ENCODE measurements at places on chromosomes 12 and 14. TPM values are rescaled to one million over a fixed set of nuclear protein-coding genes. Genes with fewer than 3 reads are reported as not detected.

The MOAP1 gene
- 29.6 TPM for total RNA-seq

DNA sequence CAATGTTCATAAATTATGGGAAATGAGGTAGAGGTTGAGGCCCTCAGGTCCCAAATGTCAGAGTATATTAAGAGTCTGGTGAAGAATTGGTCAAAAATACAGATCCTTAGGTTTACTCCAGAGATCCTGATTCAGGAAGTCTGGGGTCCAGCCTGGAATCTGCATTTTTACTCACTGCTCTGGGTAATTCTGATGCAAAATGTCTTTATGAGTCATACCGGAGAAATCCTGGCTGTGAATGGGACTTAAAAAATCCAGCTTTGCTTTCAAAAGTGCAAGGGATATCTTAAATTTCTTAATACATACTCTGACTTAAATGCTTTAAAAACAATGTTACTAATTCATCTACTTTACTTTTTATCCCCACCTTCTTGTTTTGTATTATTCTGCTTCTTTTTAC, 74.5 kb downstream of the FERMT2 start:
- no peak for DNase-seq

GRCh38 chr14:32129124-32129523, 52.0 kb downstream of the ARHGAP5 start:
- DNase-seq = no peak

DNA sequence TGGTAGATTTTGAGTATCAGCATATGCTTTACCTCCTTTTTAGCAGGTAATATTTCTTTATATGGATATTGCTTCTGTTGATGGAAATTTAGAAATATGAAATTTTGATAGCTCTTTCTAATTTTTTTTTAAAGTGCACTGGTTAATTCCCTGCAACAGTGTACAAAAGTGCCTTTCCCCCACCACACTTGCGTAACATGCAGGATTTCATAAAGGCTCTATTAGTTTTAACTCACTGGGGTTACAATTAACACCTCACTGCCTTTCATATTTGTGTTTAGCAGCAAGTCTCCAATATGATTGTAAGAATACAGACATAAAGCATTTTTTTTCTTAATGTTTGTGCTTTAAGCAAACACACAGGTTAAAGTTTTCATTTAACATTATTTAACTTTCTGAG, 25.6 kb downstream of the MNAT1 start:
- no peak for DNase-seq

- DNase-seq = peak; percentile 19
These were observed 3.0 kb downstream of the IFI27 start for GRCh38 chr14:94113490-94113889.

- DNase-seq = no peak
These were observed 23.4 kb downstream of the ACACB start for GRCh38 chr12:109139791-109140190.

The SLC4A8 gene
- 2.0 TPM for total RNA-seq

- DNase-seq = no peak
These were observed 151.5 kb downstream of the ATXN7L3B start for GRCh38 chr12:74689071-74689655.

The ESR2 gene
- total RNA-seq = 1.4 TPM

The FAM186B gene
- 0.84 TPM for total RNA-seq

GRCh38 chr12:113348849-113349536, 9.4 kb upstream of the PLBD2 start:
- no peak for DNase-seq

DNA sequence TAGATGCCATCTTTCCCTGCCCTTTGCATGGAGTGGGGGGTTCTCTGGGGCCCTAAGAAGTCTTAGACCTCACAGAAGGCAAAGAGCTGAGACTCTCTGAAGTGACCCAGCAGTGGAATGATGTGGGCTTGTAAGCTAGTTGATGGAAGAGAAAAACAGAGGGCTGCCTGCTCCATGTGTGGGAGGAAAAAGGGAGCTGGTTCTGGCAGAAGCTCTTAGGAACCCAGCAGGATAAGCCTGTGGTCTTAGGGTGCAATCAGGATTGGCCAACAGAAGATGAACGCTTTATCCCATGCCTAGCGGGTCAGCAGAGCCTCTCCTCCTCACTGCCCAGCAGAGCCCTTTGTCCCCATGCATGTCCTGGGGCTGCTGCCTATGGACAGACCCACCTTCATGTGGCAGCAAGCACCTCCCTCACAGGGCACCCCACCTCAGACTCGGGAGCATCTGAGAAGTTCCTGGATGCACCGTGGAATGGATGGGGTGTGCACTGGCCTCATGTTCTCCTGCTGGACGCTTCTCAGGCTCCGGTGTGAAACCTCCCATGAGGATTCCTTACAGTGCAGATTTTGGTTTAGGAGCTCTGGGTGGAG, 152.7 kb downstream of the ADGRD1 start:
- no peak for DNase-seq

DNA sequence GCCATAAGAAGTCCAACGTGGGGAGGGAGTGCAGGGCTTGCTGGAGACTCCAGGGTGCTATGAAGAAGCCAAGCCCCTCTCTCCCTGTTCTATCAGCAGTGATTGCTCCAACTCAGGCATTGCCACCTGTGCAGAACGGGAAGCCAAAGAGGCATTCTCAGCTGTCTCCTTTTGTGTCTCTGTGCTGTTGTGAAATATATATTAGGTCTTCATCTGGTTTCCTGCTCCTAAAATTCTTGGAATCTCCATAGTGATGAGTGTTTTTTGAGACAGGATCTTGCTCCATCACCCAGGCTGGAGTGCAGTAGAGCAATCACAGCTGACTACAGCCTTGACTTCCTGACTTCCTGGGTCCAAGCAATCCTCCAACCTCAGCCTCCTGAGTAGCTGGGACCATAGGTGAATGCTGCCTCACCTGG, 51.2 kb upstream of the AEBP2 start:
- DNase-seq = no peak

DNA sequence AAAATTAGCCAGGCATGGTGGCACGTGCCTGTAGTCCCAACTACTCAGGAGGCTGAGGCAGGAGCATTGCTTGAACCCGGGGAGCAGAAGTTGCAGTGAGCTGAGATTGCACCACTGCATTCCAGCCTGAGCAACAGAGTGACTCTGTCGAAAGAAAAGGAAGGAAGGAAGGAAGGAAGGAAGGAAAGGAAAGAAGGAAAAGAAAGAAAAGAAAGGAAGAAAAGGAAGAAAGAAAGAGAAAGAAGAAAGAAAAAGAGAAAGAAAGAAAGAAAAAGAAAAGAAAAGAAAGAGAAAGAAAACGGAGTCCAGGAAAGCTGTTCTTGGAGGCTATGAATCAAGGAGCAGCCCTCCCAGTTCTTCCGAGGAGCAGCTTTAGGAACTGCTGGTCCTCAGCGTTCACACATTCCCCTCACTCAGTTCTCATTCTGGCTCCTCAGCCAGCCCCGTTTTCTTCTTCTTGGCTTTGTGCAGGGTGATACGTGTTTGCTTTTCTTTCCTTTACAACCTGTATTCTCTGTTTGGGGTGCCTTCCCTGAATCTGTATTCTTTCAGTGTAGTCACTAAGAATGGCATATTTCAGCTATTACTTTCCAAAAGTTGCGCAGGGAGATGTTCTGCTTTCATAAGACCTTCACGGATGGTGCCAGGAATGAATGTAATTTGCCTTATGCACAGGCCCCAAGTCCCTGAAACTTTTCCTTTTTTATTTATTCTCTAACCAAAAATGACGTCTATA, 12.2 kb downstream of the FBXL14 start:
- DNase-seq = no peak

All from omental fat pad (tissue), 4 donors.